ENCODE measurements at places on chromosomes 11 and 22.

- no peak overlapping the region for H3K4me3 ChIP-seq
- no peaks in the 10 kb centered on the region for H3K27me3 ChIP-seq
- H3K36me3 ChIP-seq, result peaks cover 45% of the 10 kb centered on the region
- H3K4me1 ChIP-seq, result peaks cover 22% of the 10 kb centered on the region
- no peak for DNase-seq
These were observed 21.6 kb downstream of the CYB5R2 start for GRCh38 chr11:7651700-7652099.

DNA sequence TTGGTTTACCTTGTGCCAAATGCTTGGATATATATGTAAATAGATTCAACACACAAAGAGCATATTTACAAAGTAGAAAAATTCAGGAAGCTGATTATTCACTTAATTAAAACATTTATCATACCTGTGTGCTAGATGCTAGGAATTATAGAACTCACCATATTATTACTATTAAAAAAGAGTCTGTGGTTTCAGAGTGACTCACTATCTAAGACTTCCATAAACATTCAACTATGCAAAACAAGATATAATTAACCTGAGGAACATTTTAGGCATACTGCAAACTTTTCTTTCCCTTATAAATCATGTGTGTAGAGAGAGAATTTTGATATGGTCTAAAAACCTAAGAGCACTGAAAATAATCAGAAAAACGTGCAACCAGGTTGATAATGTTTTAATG is 27.3 kb downstream of the CTSC start:
- no peak for DNase-seq
- peaks cover 56% of the 10 kb centered on the region for H3K36me3 ChIP-seq
- H3K4me3 ChIP-seq, result no peak overlapping the region
- H3K27ac ChIP-seq, result no peak overlapping the region
- no peaks in the 10 kb centered on the region for H3K27me3 ChIP-seq

DNA sequence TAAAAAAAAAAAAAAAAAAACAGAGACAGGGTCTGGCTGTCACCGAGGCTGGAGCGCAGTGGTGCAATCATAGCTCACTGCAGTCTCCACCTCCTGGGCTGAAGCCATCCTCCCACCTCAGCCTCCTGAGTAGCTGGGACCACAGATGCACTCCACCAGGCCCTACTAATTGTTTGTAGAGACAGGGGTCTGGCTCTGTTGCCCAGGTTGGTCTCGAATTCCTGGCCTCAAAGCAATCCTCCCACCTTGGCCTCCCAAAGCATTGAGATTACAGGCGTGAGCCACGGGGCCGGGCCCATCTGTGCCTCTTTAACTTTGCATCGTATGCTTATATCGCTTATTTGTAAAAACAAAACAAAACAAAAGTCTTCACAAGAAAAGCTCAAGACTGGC is 3.1 kb downstream of the CPT1A start:
- peak overlapping the region; percentile 78 for H3K27ac ChIP-seq
- peaks cover 32% of the 10 kb centered on the region for H3K27me3 ChIP-seq
- H3K4me3 ChIP-seq, result peak overlapping the region; percentile 64
- H3K4me1 ChIP-seq, result peaks cover 34% of the 10 kb centered on the region
- no peak for DNase-seq
- no peaks in the 10 kb centered on the region for H3K36me3 ChIP-seq

- H3K4me3 ChIP-seq, result no peak overlapping the region
- peaks cover 12% of the 10 kb centered on the region for H3K36me3 ChIP-seq
- H3K27me3 ChIP-seq, result no peaks in the 10 kb centered on the region
- peaks cover 26% of the 10 kb centered on the region for H3K4me1 ChIP-seq
These were observed 17.7 kb upstream of the TMPRSS5 start for GRCh38 chr11:113723787-113724186.

- H3K27ac ChIP-seq, result peak overlapping the region; percentile 14
- no peaks in the 10 kb centered on the region for H3K36me3 ChIP-seq
- no peaks in the 10 kb centered on the region for H3K27me3 ChIP-seq
- peak; percentile 21 for DNase-seq
- peaks cover 37% of the 10 kb centered on the region for H3K4me1 ChIP-seq
- no peak overlapping the region for H3K4me3 ChIP-seq
These were observed 623.8 kb upstream of the KIRREL3 start for GRCh38 chr11:127624306-127624856.

DNA sequence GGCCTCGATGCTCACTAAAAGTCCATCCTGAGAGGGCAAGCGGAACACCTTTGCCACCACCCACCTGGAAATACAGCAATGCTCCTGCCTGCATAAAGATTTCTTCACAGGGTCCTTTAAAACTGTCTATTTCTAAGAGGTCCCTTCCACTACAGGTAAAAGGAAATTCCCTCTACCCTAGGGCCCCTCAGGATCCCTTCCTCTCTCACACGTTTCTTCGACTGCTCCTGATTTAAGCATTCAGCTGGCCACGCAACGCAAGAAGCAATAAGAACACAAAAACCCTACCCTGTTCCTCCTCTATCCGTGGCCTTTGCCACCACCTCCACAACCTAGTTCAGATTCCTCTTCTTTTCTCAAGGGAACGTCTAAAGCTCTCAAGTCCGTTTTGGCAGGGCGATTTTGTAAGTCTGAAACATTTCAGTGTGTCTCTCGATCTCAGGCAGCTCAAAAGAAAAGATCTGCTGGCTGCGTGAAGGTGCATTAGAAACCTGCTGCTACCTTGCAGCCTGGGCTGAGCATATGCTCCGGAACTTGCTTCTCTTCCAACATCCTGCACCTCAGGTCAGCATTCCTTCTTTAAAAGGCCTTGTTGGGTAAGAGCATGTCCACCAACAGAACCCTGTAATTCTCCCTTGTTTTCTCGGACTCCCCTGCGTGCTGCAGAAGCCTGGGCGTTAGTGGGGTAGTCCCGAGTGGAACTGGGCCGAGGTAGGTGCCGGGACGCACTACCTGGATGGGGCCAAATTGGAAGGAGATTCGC is 1.6 kb downstream of the LGR4 start:
- no peaks in the 10 kb centered on the region for H3K36me3 ChIP-seq
- no peak for DNase-seq
- peak overlapping the region; percentile 89 for H3K4me3 ChIP-seq

DNA sequence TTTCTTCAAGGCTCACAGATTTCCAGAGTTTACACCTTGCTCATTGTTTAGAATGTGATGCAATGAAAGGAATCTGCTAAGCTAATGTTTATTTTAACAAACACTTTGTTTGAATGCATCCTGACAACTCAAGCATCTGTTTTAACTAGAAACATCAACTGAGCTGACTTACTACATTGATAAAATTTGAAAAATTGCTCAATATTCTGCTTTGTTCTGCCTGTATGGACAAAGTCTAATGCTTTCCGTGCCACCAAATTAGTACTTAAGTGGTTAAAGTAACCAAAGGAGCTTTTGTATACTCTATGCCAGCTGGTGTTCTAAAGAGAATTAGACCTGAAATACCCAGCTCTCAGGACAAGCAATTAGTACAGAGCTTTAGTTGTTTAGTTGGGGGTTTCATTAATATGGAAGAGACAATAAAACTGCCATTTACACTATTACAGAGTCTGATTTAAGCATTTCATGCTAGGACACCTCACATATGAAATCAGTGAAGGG is 105.2 kb downstream of the MAML2 start:
- H3K27me3 ChIP-seq, result no peaks in the 10 kb centered on the region
- DNase-seq, result no peak
- peaks cover 32% of the 10 kb centered on the region for H3K4me1 ChIP-seq
- H3K36me3 ChIP-seq, result peaks cover 7% of the 10 kb centered on the region

DNA sequence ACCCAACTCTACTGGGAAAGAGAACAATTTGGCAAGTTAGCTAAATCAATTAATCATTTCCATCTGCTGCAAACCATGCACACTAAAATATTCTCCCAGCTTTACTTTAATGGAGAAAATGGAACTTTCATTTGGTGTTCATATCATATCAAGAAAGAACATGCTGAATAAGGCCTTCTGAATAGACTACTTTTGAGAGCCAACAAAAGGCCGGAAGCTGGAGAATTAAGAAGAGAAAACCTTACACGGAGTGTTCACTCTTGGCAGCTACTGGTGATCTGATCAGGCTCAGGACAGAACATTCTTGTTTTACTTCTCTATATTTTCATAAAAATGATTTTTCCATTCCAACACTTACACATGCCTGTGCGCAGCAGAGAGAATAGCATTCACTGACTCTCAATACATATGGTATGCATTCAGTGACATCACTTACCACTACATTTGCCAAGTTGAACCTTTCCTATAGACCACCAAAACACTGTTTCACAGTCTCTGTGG is 165.3 kb downstream of the TTC28 start:
- peaks cover 5% of the 10 kb centered on the region for H3K4me1 ChIP-seq
- DNase-seq, result no peak
- H3K36me3 ChIP-seq, result peaks cover 26% of the 10 kb centered on the region
- H3K27me3 ChIP-seq, result no peaks in the 10 kb centered on the region
- peak overlapping the region; percentile 34 for H3K27ac ChIP-seq

DNA sequence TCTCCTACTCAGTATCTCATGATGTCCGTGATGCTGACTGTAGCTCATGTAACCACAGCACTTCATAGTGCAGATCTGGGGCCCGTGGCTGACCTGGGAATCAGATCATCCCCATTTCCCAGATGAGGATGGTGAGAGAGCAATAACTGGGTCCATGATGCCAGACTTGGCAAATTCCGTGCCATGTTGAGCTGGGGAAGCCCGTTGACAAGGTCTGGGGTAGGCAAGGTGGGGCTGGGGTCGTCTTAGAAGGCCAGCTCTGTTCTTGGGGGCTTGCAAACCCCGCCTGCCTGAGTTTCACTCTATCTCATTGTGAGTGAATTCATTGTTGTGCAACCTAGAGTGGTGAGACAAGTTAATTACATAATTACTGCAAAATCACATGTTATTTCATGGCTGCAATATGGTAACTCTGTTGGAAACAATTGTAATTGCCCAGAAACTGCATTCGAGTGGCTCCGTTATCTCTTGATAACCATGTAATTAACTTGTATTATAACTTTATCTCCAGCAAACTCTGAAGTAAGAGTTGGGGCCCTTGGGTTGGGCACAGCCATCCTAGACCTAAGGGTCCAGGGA is 41.7 kb downstream of the LMO1 start:
- no peak for DNase-seq
- H3K4me1 ChIP-seq, result peaks cover 7% of the 10 kb centered on the region
- H3K4me3 ChIP-seq, result no peak overlapping the region
- H3K27me3 ChIP-seq, result peaks cover 2% of the 10 kb centered on the region
- H3K36me3 ChIP-seq, result no peaks in the 10 kb centered on the region

GRCh38 chr22:46961591-46962295 is 199.3 kb downstream of the TBC1D22A start:
- no peaks in the 10 kb centered on the region for H3K27me3 ChIP-seq
- no peak overlapping the region for H3K27ac ChIP-seq
- DNase-seq, result no peak
- no peaks in the 10 kb centered on the region for H3K4me1 ChIP-seq
- H3K4me3 ChIP-seq, result no peak overlapping the region

- H3K27ac ChIP-seq, result no peak overlapping the region
- H3K27me3 ChIP-seq, result peaks cover 59% of the 10 kb centered on the region
- no peaks in the 10 kb centered on the region for H3K4me1 ChIP-seq
- no peaks in the 10 kb centered on the region for H3K36me3 ChIP-seq
- no peak overlapping the region for H3K4me3 ChIP-seq
These were observed 19.9 kb upstream of the MYOD1 start for GRCh38 chr11:17699147-17700114.

DNA sequence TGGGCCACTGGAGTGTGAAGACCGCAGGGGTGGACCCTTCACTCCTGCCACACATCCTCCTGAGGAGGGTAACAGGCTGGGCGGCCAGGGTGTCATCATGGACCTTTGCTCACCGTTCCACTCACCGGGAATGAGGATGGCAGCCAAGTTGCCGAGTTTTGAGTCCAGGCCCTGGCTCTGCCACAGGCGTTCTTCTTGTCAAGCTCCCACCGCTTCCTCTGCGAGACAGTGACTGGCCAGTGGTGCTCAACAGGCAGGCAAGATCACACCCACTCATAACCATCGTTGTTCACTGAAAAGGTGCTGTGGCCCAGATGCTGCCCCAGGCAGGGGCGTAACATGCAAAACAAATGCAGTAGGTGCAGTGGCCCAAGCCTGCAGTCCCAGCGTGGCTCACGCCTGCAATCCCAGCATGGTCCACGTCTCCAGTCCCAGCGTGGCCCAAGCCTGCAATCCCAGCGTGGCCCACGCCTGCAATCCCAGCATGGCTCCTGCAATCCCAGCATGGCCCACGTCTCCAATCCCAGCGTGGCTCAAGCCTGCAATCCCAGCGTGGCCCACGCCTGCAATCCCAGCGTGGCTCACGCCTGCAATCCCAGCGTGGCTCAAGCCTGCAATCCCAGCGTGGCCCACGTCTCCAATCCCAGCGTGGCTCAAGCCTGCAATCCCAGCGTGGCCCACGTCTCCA is 5.0 kb upstream of the PANX2 start:
- H3K27ac ChIP-seq, result no peak overlapping the region
- H3K4me3 ChIP-seq, result no peak overlapping the region
- peaks cover 23% of the 10 kb centered on the region for H3K27me3 ChIP-seq
- H3K36me3 ChIP-seq, result no peaks in the 10 kb centered on the region

GRCh38 chr11:7982582-7983119 is 4.5 kb upstream of the EIF3F start:
- DNase-seq, result no peak
- H3K4me1 ChIP-seq, result peaks cover 8% of the 10 kb centered on the region
- no peaks in the 10 kb centered on the region for H3K27me3 ChIP-seq
- no peaks in the 10 kb centered on the region for H3K36me3 ChIP-seq
- no peak overlapping the region for H3K27ac ChIP-seq
- no peak overlapping the region for H3K4me3 ChIP-seq

- H3K27me3 ChIP-seq, result no peaks in the 10 kb centered on the region
- peak; percentile 33 for DNase-seq
- H3K4me1 ChIP-seq, result peaks cover 32% of the 10 kb centered on the region
- H3K4me3 ChIP-seq, result no peak overlapping the region
These were observed 168.8 kb downstream of the RCN1 start for GRCh38 chr11:32259641-32260081.

DNA sequence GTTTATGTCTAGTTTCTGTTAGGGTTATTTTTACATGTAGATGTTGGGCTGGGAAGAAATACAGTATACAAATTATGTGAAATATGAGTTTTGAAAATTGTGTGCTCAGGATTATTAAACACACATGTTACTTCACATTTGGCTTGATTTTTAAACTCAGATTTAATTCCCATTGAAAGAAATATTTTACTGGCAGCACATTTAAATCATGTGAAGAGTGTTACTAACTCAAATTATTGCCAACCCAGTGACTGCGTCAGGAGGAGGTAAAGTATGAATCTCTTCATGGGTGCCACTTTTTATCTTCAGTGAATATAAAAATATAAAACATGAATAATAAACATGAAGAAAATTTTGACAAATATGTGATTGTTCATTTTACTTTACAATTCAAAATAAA is 457.5 kb upstream of the CCDC179 start:
- peaks cover 7% of the 10 kb centered on the region for H3K36me3 ChIP-seq
- peaks cover 5% of the 10 kb centered on the region for H3K4me1 ChIP-seq
- no peak for DNase-seq
- no peaks in the 10 kb centered on the region for H3K27me3 ChIP-seq
- H3K27ac ChIP-seq, result no peak overlapping the region

GRCh38 chr11:72673943-72674828 is at the start of gene PDE2A:
Gene PDE2A, minus strand, starts transcription at chr11:72674422. Its CDS starts 215 bp downstream, at chr11:72674207.
- no peaks in the 10 kb centered on the region for H3K36me3 ChIP-seq
- H3K27ac ChIP-seq, result no peak within 1 kb of the TSS
- H3K27me3 ChIP-seq, result peaks cover 87% of the 10 kb centered on the region

DNA sequence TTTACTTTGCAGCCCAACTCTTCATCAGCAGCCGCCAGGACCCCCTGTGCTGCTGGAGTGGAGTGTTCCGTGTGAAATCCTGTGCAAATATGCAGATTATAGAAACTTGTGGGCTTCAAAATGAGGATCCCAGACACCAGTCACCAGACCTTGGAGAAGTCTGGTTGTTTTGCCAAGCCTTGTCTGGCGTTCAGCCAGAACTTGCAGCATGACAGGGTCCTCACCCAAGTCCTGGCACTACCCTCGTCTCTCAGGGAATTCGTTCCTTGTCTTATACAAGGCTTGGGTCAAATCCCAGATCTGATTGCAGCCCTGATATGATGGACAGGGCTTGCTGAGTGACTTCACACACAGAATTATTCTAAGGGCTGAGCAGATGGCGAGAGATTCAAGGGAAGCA is 18.9 kb downstream of the SHISAL1 start:
- DNase-seq, result no peak
- H3K27me3 ChIP-seq, result no peaks in the 10 kb centered on the region
- H3K4me1 ChIP-seq, result peaks cover 9% of the 10 kb centered on the region
